ENCODE measurements at places on chromosomes 1 and 21. TPM values are rescaled to one million over a fixed set of nuclear protein-coding genes. Genes with fewer than 3 reads are reported as not detected.

GRCh38 chr21:39818557-39818956, 48.7 kb upstream of the PCP4 start:
- DNase-seq, result no peak

CEP350 gene
- 30.1 TPM for polyA plus RNA-seq

DNA sequence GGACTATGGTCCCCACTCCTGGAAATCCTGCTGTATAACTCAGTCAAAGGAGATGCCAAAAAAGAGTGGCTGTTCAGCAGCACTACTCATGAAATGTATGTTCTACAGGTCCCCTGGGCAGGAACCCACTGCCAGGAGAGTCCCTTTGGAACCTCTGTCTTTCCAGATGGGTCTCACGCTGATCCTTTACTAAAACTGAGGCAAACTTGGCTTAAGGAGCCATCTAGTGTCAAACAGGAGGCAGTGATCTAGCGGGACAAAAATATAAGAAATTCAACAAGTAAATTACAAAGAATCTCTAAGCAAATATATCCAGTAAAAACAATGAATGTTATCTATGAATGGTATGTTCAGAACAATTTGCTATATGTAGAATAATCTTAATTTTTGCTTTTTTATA, 80.5 kb upstream of the PRMT6 start:
- no peak for DNase-seq

DNA sequence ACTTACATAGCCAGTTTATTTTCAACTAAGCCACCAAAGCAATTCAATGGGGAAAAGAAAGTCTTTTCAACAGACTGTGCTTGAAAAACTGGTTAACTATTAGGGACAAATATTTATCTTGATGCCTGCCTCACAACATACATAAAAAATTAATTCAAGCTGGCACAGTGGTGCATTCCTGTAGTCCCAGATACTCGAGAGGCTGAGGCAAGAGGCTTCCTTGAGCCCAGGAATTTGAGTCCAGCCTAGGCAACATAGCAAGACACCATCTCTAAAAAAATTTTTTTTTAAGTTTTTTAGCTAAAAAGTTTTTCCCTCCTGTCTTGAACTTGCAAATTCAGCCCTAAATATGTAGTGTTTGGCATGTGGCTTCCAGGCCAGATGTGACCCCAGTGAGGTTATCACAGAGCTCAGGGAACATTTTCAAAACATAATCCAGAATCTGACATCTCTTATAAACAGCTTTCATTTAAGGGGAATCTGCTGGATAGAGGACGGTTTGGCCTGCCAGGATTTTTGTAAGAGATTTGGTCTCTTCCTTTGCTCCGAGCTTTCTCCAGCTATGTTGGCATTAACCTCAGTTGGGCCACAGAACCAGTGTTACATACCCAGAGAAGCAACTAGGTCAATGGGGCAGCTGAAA, 46.4 kb downstream of the COL6A1 start:
- DNase-seq, result no peak

GRCh38 chr1:4160181-4160580, 260.1 kb upstream of the C1orf174 start:
- DNase-seq, result no peak

TRAF3IP3 gene
- polyA plus RNA-seq, result 2.1 TPM

GRCh38 chr1:191495040-191495439, 663.2 kb upstream of the RGS18 start:
- no peak for DNase-seq

- no peak for DNase-seq
Observed at GRCh38 chr1:177427811-177428210, 257.1 kb downstream of the BRINP2 start.

GRCh38 chr1:231407547-231408396, 14.3 kb downstream of the EGLN1 start:
- no peak for DNase-seq

DNA sequence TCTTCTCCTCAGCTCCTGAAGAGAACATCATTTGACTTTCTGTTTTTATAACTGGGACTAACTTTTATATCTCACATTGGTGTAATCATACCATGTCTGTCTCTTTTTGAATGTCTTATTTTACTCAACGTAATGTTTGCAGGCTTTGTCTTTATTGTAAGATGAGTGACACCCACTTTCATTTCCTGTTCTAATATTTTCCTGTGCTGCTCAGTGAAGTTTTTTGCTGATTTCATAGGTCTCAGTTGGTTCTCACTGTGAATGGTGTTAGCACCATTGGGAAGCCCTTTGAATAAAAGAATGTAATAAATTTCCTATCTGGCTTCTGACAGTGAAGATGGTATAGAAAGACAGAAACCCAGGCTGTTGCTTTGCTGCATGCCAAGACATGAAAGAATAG, 84.0 kb downstream of the RAVER2 start:
- no peak for DNase-seq

GRCh38 chr1:91997607-91998195, 32.1 kb upstream of the EPHX4 start:
- peak; percentile 18 for DNase-seq

KCNT2 gene
- 7.9 TPM for polyA plus RNA-seq

DNA sequence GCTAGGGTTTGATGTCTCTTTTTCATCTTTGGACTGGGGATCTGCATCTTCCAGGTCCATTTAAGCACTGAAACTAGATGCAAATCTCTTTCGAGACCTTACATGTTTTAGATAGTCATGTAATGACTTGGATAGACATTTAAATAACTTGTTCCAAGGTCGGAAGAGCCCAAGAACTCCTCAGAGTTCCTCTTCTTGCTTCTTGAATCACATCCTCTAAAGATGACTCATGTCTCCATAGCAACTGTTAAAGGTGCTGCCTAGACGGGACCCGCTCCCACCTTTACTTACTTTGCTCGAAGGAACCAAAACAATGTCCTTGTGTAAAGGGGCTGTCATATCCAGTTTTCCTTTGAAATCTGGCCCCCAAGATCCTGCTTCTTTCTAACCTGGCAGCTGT, 130.0 kb downstream of the EDEM3 start:
- DNase-seq, result no peak

CTSS gene
- 21.8 TPM for polyA plus RNA-seq

- no peak for DNase-seq
Observed at GRCh38 chr1:167737169-167737568, 15.4 kb downstream of the MPZL1 start.

GRCh38 chr21:41602531-41602930, 94.6 kb upstream of the TMPRSS2 start:
- no peak for DNase-seq

Measured in muscle of arm (tissue), 14 donors.